ENCODE measurements at places on chromosomes 3 and 15. TPM values are rescaled to one million over a fixed set of nuclear protein-coding genes. Genes with fewer than 3 reads are reported as not detected.

- no peak for DNase-seq
Measured at GRCh38 chr3:28247286-28247685, 5.9 kb downstream of the CMC1 start.

- DNase-seq, result no peak
Measured at GRCh38 chr3:159253860-159254259, 452.0 kb downstream of the MFSD1 start.

PLA2G4F gene
- total RNA-seq, result not detected

- DNase-seq, result no peak
Measured at GRCh38 chr3:42550250-42550649, 31.5 kb downstream of the SEC22C start.

DNA sequence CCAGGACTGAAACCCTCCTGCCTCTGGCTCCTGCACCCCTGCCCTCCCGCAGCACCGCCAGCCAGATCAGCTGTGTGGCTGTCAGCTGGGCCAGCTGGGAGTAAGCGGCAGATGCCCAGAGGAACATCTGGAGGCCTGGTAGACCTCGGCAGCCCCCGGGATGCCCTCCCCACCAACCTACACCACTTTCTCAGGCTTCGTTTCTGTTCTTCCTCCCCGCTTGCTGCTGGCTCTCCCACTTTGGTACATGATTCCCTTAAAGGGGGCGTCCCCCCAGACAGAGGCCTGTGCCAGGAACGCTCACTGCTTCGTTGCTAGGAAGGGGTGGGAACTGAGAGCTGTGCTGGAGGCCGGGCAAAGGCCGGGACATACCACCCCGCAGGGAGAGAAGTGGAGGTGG lies 91.4 kb upstream of the RPL32 start:
- no peak for DNase-seq

DNA sequence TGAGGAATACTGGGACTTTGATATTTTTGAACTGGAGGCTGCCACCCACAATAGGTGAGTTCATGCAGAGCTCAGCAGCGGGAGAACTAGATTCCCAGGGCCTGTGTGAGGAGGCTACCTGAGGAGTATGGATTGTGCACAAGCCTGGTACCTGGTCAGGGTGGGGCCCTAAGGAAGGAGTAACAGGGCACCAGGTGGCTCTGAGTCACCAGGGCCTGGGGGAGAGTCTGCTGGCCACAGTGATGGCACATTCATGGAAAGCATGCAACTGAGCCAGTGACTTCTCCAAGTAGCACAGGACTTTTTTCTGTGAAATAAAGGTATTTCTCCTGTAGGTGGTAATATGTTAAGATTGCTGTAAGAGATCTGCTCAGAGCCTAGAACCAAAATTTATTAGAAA lies 134.4 kb downstream of the PDE8A start:
- DNase-seq, result no peak

ANKDD1A gene
- 6.8 TPM for total RNA-seq

DNA sequence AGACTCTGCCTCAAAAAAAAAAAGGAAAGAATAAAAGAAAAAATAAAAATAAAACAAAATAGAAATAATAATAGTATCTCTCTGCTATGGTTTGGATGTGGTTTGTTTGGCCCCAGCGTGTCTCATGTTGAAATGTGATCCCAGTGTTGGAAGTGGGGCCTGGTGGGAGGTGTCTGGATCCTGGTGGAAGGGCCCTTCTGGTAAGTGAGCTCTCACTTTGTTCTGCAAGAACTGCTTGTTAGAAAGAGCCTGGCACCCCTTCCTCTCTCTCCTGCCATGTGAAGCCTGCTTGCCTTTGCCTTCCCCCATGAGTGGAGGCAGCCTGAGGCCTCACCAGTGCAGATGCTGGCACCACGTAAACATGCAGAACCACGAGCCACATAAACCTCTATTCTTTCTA lies 26.3 kb downstream of the TMEM44 start:
- DNase-seq, result no peak

CYP8B1 gene
- total RNA-seq, result 0.08 TPM

GRCh38 chr3:86782286-86782685 lies 208.7 kb downstream of the VGLL3 start:
- no peak for DNase-seq

- DNase-seq, result no peak
Measured at GRCh38 chr15:52730594-52730993, 51.4 kb upstream of the ATOSA start.

ABHD5 gene
- 10.5 TPM for total RNA-seq

- no peak for DNase-seq
Measured at GRCh38 chr3:117719316-117719926, 1009.8 kb downstream of the TUSC7 start.

PCYT1A gene
- 96.8 TPM for total RNA-seq

DNA sequence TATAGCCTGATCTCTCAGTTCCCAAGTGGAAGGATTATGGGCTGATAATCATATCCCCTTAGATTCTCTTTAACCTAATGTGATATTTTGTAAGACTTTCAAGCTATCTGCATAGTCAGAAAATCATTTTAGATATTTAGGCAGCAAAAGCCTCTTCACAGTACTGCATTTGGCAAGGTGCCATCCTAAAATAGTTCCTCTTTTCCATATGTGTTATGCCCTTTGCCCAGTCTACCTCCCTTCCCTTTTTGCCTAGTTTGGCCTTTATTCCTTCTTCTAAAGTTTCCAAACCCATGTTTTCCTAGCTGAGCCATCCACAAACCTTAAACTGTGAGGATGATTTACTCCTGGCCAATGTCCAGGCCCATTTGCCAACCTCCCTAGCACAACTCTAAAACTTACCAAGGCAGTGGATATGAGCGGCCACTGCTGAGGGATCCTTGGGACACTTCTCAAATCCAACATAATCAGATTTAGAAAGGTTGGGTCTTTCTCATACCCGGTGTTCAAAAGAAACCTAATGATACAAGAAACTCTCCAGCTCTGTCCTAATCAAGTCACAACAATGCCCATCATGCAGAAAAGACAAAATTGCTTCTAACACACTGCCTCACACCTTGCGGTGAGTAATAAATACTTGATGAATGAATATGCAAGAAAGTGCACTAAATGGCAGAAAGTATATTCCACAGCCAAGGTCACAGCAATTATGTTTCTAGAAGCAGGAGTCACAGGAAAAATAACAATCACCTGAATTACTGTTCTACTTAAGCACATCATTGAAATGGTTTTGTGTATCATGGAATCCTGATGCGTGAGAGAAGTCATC lies 493.9 kb downstream of the NLGN1 start:
- no peak for DNase-seq

DNA sequence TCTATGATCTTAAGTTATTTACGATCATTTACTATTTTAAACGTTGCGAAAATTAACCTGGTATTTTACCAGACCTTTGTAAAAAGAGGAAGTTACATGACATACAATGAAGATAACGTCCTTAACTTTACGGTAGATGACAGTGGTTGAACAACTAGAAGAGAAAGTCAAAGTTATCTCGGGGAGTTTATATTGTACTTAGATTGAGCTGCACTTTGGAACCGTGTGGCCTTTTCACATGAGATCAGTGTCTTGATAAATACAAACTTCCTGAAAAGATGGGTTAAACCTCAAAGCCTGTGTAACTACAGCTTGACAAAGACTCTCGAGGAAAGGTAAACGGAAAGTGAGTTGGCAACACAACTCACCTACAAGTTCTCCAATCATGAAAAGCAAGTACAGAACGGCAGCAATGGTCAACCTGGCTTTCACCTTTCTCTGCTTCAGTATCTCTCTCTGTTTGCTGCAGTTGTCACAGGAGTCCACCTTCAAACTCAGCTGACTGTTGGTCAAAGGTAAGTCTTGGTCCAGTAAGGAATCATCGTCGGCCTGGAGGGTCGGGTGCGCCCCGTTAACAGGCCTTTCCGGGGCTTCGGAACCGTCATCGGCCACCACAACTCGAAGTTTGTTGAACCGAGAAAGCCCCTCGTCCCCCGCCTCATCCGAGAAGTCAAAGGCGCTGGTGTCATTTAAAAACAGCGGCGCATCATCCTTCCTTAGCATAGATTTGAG lies 793 bp downstream of the SLC30A4 start:
- DNase-seq, result no peak

GRCh38 chr15:88300089-88300488 lies 43.5 kb upstream of the NTRK3 start:
- DNase-seq, result no peak

- no peak for DNase-seq
Measured at GRCh38 chr3:140177943-140178342, 243.0 kb downstream of the CLSTN2 start.

GRCh38 chr3:57805674-57806073 lies 49.6 kb downstream of the SLMAP start:
- peak; percentile 91 for DNase-seq

DNA sequence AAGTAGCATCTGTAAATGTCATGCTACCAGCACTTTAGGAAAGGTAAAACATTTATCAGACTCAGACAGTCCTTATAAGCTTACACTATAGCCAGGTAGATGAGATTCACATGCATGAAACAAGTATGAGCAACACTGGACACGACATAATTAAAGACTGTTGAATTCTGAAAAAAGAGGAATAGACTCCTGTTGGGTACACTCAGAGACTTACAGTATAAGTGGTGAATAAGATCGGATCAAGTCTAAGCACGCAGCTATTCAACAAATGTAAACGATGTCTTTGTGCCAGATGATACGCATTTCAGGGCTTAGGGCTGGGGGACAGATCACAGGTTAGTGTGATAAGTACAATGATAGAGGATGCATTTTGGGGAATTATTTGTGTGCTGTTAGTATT lies 43.2 kb upstream of the SPPL2A start:
- DNase-seq, result no peak

DNA sequence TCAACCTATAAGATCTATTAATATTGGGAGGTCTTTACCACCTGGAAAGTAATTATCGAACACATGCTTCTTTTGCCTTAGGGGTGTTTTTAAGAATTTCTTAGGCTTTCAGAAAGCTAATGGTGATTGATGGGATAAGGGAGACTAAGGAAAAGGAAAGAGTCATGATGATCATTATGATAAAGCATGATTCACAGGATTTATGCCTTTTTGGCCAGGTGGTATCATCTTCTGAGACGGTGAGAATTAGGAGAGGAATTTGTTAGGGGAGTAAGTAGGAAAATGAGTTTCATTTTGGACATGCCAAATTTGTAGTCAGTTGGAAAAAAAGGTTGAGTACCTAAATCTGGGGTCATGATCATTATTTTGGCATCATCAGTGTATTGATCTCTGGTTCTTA lies 8.9 kb downstream of the ARMC8 start:
- no peak for DNase-seq

DNA sequence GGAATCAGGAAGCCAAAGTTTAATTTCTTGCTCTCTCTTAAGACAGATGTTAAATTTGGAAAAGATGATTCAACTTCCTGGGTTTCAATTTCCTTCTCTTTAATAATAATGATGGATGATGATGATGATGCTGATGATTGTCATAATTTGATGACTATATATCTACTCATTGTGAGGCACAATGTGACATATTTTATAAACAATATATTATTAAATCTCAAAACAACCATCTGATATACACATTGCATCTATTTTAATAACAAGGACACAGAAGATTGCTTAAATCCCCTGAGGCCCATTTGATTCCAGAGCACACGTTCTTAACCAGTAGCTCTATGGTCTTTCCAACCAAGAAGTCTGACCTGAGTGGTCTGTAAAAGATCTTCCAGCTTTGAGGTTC lies 124.0 kb downstream of the CNTN6 start:
- no peak for DNase-seq

DUOXA2 gene
- total RNA-seq, result not detected

DNA sequence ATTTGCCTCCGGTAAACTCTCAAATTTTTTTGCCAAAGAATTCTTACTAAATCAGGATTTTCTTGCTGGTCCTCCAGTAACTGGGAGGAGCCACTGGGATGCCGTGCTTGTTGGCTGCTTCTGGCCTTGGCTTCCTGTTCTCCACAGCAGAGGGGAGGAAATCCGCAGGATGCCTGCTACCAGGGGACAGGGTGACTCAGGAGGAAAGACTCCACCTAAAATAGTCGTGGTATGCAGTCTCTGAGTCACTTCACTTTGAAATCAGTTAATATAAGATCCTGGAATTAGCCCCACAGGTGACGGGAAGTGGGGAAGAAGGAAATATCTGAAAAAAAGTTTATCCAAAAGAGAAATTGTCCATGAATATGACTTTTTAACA lies 6.5 kb upstream of the TM4SF18 start:
- DNase-seq, result peak; percentile 99

GRCh38 chr3:187198490-187198889 lies 1.2 kb downstream of the RTP1 start:
- DNase-seq, result no peak

TF gene
- 9.5 TPM for total RNA-seq

DNA sequence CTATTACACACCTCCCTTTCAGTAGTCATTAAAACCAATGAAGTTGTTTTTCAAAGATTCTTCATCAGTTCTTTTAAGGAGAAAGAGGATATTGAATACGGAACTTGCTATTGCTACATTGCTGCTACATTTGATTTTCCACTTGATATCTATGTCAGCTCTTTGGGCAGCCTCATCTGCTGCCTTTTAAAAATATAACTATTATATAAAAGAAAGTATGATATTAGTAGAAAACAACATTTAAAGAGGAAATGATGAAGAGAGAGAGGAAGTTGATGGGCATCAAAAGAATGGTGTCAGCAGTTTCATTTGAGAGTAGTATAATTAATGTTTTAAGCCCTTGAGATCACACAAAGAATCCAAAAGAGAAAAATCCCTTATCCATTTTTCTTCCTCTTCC lies 171.4 kb downstream of the NFKBIZ start:
- DNase-seq, result no peak

ZNF80 gene
- total RNA-seq, result not detected

DNA sequence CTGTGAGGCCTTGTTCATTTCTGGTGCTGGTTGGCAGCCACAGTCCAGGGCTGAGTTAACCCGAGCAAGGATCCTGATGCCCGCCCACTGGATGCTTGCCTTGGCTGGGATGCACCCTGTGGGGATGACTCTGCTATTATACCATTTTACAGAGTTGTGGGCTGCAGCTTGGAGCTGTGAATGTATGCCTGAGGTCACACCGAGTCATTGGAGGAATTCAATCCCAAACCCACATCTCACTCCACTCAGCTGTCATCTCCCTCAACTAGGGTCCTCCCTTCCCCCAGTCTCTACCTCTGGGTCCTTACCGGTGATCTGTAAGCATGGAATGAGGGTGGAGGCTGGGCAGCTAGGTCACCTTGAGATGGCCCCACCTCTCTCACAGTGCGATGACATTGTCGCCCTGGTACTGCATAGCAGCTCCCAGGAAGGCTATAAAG lies 22.1 kb downstream of the MAPKAPK3 start:
- no peak for DNase-seq
